BJ (cell line): ENCODE measurements at places on chromosomes 7 and 10. TPM values are rescaled to one million over a fixed set of nuclear protein-coding genes. Genes with fewer than 3 reads are reported as not detected.

- no peak for DNase-seq
These were observed 466.6 kb downstream of the GALNT17 start for GRCh38 chr7:71598553-71598952.

DNA sequence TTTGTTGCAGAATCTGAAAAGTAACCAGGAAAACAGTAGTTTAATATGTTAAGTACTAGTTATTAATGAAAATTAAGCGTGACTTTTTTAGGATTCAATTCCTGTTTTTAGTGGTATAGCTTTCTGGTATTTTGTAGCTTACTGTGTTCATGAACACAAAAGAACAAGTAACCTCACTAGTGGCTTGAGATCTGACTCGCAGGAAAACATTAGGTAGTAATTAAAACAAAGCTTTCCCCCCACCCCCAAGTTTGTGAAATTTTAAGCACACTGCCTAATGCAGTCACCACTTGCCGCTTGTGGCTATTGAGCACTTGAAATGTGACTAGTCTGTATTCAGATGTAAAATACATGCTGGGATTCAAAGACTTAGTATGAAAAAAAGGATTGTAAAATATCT, 102.5 kb upstream of the RPA3 start:
- DNase-seq = no peak

DNA sequence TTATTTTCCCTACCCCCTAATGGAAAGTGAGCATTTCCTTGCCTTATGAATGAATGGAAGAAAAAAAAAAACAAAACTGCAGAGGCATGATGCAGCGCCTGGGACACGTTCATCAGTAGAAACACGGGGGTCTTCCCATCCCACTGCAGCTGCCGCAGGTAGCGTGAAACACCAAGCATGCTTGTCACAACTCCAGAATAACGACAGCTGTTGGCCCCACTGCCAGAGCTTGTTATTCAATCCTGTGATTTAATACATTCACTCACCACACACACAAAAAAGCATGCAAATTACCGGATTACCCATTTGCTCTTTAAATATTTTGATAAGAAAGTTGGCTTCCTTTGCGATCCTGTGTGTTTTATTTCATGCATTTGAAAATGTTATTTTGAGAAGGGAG, 48.4 kb upstream of the GNA12 start:
- DNase-seq = no peak

GIMAP8 gene
- not detected in 2 replicates for polyA plus RNA-seq

- peak; percentile 93 for DNase-seq
These were observed 3.4 kb downstream of the DNMBP start for GRCh38 chr10:100006243-100006886.

DNA sequence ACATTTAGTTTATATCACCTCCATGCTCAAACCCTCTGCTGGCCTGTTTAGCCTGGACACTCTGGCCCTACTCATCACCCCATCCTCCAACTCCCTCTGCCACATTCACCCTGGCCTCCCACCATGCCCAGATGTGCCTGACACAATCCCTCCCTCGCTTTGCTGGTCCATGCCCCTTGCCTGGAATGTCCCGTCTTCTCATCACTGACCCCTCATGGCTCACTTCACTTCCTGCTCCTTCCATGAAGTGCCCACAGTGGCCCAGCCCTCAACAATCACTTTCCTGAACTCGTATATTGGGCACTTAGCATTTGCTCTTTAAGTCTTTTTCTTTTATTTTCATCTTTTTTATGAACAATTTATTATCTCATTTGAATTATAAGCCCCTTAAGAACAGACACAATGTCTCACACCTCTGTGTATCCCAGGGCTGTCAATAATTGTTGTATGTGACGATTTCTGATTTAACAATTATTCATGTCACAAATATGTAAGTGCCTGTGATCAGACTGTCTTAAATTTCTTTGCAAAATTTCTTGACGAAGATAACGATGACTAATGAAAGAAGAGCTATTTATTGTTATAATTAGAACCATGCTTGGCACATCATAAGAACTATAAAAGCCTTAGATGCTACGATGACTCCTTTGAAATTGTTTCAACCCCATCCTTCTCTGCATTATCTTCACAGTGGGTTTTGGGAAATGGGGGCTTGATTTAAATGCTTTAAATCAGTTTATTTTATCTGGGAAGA, 209.9 kb upstream of the YAE1 start:
- DNase-seq = no peak

- no peak for DNase-seq
These were observed 51.5 kb upstream of the GDF10 start for GRCh38 chr10:47248386-47249090.

DNA sequence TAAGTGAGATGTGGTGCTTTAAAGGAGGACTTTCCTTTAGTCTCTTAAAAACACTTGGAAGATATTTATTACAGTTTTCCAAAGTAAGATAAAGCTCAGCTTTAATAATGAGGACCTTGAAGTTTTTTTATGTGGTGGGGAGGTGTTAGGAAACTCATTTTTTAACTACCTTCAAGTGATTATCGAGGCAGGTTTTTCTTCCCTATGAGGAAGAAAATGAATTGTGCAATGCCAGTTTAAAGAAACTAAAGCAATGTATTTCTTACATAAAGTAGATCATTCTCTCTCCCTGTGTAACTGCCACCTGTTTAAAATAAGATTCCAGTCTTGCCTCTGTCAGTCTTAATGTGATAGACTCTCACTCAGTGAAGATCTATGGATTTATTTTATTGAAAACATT, 27.9 kb downstream of the ZEB1 start:
- no peak for DNase-seq

MRLN gene
- polyA plus RNA-seq = not detected in 2 replicates

DNA sequence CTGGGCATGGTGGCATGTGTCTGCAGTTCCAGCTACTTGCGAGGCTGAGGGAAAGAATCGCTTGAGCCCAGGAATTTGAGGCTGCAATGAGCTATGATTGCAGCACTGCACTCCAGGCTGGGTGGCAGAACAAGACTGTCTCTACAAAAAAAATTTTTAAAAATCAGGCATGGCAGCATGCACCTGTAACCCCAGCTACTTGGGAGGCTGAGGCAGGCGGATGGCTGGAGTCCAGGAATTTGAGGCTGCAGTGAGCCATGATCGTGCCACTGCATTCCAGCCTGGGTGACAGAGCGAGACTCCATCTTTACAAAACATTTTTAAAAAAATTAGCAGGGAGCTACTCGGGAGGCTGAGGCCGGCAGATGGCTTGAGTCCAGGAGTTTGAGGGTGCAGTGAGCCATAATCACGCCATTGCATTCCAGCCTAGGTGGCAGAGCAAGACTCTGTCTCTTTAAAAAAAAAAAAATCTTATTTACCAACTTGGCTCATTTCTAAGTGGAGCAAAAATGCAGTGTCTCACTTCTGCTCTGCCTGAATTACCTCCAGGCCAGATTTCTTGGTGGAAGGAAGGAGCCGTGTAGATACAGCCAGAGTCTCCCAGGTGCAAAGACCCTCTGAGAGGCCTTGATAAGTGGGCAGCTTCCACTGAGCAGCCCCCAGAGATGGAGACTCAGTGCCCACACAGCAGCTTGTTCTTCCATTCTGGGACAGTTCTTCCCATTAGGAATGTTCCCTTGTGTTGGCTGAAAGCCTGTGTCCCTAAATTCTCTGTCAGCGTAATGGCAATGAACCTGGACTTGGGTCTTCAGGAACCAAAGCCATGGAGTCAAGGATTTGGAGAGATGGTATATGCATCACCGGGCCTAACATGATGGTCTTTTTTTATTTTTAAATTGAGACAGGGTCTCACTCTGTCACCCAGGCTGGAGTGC, 30.0 kb downstream of the GTF2IRD1 start:
- DNase-seq = peak; percentile 33

DNA sequence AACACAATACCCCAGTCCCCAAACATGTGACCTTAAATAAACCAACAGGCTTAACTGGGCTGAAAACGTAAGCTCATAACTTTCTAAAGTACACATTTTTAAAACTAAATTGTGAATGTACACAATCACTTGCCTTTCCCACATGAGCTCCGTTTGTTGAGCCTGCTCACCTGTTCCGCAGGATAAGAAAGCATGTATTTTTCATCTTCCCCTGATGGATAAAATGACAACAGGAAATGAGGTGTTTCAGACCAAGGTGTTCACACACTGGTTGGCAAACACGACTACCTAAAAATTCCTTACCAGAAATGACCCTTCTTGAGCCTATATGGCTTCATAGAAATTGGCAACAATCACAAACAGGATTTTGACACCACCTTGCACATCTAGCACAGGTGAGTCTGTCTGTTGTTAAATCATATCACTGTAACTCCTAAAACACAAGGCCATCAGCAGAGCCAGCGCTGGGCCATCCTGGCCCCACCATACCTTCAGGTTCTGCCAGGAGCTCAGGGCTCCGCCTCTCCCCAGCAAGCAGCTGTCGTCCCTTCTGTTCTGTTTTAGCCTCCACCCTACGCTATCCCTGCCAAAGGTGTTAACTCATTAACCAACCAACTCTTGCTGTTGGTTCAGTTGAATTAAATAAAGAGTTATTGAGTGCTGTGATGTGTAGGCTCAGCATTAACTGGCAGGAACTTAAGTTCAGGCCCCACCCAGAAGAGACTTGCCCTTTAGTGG, 73.6 kb upstream of the RNF32 start:
- no peak for DNase-seq

GRCh38 chr10:130835068-130835467, 476.5 kb downstream of the TCERG1L start:
- no peak for DNase-seq

PNLIPRP3 gene
- polyA plus RNA-seq = not detected in 2 replicates

DNA sequence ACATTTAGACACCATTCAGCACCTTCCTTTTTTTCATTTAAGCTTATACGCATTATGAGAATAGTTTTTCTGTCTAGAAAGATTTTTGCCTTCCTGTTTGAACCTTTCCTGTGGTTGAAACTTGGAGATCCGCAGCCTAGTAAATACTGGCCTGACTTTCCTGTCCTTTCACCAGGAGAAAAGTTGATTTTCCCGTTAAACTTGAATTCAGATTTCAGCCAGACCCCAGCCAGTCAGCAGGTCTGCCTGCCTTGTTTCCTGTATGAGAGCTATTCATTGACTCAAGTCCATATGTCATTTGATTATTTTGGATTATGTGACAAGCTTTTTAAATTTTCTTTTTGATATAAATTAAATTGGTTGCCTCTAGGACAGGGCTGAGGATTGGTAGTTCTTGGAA, 71.5 kb downstream of the EVX1 start:
- no peak for DNase-seq

DNA sequence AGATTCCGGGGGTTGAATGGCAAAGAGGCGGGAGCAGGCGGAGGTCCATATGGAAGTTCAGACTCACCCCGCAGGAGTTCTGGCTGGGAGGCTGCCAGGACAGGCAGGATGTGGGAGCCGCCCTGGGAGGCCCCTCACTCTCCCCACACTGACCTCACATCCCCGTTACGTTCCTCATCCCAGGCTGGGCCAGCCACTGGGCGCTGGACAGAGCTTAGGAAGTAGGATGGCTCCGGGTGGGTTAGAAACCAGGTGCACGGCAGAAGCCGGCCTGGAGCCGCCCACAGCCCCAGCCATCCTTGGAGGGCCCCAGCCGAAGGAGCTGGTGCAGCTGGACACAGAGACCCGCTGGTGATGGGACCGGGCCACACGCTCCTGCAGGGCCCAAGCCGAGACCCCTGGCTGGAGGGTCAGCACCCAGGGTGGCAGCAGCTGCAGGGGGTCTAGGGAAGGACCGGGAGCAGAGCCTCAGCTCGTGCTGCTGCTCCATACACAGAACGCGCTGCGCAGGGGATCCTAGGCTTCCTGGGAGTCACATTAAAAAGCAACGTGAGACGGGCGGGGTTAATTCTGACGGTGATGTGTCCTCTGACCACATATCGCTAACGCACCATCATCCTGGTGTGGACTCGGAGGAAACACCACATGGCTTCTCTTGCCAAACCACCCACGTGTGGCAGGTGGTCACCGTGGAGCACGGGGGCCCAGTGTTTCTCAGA, 98.6 kb upstream of the DIP2C start:
- DNase-seq = no peak

- DNase-seq = no peak
These were observed 127.9 kb upstream of the SEM1 start for GRCh38 chr7:96837593-96837992.

- no peak for DNase-seq
These were observed 350.8 kb downstream of the KCNMA1 start for GRCh38 chr10:77286531-77287508.

DNA sequence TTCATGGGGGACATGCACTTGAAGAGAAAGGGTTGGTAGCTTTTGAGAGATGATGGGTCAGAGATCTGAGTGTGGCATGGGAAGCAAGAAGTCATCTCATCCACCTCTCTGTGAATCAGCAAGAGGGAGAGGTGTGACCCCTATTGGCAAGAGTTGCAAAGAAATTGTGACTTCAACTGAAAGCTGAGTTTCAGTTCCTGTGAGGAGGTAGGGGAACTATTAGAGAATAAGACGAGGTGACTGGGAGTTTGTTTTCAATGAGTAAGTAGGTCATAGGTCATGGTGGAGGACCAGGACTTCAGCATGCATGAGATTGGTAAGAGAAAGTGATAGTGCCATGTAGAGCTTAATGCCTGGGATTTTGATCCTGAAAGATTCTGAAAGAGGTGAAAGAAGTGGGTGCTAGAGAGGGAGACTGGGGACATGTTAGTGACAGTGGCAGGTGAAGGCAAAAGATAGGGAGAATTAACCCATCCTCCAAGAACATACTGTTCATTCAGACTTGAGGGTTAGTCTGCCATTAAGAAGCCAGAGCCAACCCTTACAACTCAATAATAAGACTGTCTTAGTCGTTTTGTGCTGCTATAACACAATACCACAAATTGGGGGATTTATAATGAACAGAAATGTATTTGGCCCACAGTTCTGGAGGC, 75.5 kb upstream of the CAPZA2 start:
- DNase-seq = no peak

GRCh38 chr10:58240531-58240930, 27.2 kb downstream of the IPMK start:
- no peak for DNase-seq

- no peak for DNase-seq
These were observed 40.0 kb downstream of the CUX1 start for GRCh38 chr7:101857358-101857811.

DNA sequence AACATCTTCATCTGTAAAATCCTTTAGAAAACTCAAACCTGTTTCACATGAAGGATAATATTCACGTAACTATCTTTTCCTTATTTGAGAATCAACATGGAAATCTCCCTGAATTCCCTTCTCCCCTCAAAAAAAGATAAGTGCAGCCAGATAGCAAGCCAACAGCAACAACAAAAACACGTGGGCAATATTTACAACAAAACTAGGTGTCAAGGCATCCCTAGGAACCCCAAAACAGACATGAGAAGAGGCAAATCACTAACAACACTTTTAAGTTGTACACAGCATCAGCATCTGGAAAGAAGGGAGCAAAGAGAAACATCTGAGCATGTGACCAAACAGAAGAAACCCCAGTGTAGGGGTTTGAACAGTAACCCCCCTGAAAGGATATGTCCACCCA, 12.2 kb downstream of the ARHGAP21 start:
- no peak for DNase-seq

GRCh38 chr10:132632851-132633684, 95.5 kb downstream of the INPP5A start:
- DNase-seq = no peak
